Naive thymus-derived CD4-positive, alpha-beta T cell (primary cell): ENCODE measurements at places on chromosomes 12 and 14. TPM values are rescaled to one million over a fixed set of nuclear protein-coding genes. Genes with fewer than 3 reads are reported as not detected.
A peak's percentile ranks its signal among the peaks of the same experiment; 100 is the strongest.

- no peak for DNase-seq
These were observed 38.9 kb downstream of the FBXO33 start for GRCh38 chr14:39393289-39393688.

- DNase-seq: no peak
These were observed 12.4 kb downstream of the BEST3 start for GRCh38 chr12:69686731-69687130.

GRCh38 chr12:48810903-48811431, 7.3 kb upstream of the CACNB3 start:
- DNase-seq: no peak

Gene USP44
- polyA plus RNA-seq: 15.1 TPM

DNA sequence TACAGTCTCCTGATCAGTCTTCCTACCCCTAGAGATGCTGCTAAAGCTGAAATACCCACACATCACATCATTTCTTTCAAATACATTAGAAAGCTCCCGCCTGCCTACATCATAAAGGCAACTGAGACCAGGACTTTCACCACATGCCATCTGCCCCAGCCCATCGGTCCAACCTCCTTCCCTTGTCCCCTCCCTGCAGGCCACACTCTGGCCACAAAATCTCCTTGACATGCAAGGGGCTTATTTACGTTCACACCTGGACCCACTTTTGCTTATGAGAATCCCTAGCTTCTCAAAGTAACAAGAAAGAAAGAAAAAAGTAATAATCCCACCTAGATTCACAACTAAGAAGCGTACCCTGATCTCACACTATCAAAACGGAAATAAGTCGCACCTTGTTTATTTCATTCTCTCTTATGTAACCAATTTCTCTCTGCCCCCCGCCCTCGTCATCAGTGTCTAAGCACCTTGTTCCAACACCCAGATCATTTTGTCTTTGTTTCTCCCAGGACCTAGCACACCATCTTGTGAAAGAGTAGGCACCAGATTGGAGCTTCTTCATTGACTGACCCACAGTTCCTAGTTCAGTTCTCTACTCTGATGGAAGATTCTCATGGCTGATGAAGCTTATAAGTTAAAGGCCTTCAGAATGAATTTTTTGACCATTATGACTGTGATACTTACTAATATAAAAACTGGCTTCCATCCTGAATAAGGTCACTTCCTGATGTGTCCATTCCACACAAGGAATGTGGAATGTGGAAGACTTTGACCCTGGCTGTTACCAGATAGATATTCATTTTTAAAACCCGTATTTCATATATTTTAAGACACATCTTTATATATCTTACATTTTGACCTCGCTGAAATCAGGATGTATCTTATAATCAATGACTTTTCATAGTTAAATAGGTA, 7.7 kb downstream of the WSB2 start:
- DNase-seq: no peak

DNA sequence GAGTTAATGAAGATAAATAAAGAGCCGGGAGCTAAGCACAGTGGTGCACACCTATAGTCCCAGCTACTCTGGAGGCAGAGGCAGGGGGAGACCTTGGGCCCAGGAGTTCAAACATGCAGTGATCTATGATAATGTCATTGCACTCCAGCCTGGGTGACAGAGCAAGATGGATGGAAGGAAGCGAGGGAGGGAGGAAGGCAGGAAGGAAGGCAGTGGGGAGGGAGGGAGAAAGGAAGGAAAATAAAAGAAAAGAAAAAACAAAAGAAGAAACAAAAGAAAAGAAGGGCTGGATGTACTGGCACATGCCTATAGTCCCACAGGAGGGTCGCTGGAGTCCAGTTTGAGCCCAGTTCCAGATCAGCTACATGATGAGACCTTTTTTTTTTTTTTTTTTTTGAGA, 19.0 kb upstream of the SP7 start:
- DNase-seq: no peak

- peak; percentile 87 for DNase-seq
These were observed at the start of gene CLBA1 for GRCh38 chr14:104985675-104986486. CLBA1 (plus strand) TSS chr14:104985788; CDS start chr14:104986432, 644 bp downstream.

GRCh38 chr12:70576341-70577282, 60.6 kb downstream of the PTPRB start:
- DNase-seq: no peak
